CD4-positive, CD25-positive, alpha-beta regulatory T cell (primary cell): ENCODE measurements at places on chromosomes 5 and 9.

- no peak for DNase-seq
Observed at GRCh38 chr5:92635001-92635461, 946.0 kb downstream of the NR2F1-AS1 start.

DNA sequence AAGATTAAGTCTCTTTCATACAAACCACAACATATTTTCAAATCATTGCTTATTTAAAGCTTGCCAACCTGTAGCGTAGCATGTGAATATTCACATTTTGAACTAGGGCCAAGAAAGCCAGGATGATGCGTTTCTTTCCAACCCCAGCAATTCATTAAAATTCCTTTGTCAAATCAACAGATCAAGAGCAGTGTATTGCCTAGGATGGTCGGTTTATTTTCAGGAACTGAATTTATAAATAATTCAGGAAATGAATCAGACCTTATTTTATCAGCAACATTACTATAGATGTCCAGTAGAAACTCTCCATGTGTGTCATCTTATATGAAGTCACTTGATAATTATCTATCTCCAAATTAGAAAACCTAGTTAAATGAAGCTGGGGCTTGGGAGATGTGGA lies 13.2 kb upstream of the AUH start:
- no peak for DNase-seq

GRCh38 chr5:142181547-142182163 lies 73.1 kb downstream of the NDFIP1 start:
- DNase-seq, result no peak

DNA sequence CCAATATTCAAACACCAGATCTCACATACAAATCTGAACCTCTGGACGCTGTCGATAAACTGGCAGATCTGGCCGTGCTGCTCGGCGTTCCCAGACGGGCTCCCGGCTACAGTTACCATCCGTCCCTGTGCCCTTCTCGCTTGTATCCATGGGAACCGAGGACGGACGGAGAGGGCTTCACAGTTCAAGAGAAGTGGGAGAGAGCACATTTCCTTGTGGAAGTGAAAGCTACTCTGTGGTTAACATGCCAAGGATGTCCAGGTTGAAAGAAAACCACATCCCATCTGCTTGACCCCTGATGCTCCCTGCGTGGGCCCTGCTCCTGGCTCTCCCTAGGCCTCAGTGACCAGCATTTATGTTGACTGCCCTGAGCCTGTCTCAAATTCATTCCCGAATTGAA lies 6.3 kb upstream of the DBN1 start:
- no peak for DNase-seq

DNA sequence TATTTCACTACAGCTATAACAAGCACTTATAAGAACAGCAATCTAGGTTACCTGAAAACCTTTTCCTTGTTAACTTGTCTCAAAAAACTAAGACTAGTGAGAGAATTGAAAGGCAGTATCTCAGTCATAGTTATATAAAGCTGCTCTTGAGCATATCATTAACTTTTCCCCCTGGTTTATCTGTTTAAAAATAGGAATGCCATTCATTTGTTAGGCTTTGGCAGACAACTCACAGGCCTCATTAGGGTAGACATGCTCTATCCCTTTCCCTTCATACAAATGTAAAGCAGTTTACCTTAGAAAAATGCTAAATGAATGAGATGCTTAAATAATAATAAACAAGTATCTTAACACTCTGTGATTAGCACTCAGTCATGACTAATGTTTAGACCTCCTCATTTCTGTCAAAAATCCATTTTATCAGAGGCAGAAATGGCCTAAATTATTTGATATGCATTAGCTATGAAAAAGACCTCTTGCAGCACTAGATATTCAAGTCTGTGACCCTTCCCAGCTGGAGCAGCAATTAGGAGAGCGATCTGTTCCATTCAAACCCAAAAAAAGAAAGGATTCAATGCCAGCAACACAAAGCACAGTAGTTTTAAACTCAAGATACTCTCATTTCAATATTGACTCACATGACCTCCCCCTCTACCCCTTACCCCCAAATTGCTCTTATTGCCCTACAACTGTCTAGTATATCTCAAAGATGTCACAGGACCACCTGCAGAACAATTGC lies 1578.8 kb upstream of the WWC1 start:
- no peak for DNase-seq

DNA sequence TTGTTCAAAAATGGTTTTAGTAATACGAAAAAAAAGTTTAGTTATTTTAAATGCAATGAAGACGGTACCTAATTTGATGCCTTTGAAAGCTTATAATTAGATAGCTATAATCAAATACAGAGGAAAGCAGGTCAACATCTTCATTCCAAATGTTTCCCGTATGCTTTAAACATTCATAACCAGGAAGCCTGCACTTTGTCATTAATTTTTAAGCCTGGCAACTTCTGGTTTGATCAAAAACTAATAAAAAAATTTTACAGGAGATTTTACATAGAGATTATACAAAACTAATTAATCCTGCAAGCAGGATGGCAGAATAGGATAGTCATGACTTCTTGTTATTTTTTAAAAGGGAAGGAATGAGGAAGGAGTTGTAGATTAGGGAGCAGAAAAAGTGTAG lies 353.0 kb downstream of the FBXL17 start:
- no peak for DNase-seq

- DNase-seq, result peak; percentile 71
Observed at GRCh38 chr9:93064392-93065134, 6.1 kb downstream of the SUSD3 start.

DNA sequence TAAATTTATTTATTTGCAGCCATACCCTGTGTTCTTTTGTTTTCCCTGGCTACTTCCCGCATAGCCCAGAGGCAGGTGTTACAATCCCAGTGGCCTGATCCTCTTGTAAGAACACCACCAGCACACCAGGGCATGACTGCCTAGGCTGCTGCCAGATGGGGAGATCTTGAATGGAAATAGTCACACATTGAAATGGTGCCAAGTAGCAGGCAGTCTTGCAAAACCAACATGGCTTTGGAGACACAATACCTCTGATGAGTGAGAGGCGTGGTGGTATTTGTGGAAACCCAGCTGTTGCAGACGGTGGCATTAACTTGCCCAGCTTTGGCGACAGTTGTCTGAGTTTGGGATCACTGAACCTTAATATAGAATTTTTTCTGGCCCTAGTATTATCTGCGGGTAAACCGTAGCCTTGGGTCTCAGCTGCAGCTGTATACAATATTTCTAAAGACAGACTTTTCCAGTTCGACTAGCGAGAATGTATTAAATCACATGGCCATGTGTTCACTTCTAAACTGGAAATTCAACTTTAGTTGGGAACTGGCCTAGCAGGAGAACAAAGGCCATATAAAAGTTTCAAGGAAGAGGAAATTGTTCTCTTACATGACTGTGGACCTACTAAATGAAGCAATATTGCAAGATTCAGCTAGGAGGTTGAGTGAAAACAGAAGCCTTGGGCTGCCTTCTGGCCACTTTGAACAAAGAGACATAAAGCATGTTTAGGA lies 277.0 kb downstream of the SMARCA2 start:
- DNase-seq, result no peak

DNA sequence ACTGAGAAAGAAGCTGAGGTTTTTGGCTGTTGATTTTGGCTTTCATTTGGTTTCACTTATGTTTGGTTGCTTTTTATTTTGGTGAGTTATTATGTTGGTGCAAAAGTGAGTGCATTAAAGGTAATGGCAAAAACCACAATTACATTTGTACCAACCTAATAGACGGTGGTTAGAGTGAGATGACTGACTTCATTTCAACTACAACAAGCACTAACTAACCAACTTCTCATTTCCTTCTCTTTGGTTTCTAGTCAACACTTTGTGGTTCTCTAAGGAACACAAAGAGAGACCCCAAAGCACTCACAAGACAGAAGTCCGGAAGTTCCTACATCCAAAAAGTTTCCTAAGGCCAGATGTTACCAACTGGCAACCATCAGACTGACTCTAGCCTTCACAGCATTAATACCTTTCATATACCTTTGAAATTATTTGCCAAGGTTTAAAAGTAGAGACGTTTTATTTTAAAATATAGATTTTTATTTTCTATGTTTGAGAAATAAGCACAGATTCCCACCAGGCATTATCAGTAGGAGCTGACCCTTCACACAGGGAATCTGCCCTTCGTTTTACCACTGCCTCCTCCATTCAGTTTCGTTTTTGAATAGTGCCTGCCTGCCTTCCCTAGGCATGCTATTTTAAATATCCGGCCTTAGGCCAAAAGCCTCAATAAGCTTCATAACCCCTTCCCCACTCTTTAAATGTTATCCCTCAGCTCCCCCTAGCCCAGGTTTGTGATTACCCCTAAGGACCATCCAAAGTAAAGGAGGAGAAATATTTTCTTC lies 301.1 kb upstream of the PTGER4 start:
- DNase-seq, result peak; percentile 20

DNA sequence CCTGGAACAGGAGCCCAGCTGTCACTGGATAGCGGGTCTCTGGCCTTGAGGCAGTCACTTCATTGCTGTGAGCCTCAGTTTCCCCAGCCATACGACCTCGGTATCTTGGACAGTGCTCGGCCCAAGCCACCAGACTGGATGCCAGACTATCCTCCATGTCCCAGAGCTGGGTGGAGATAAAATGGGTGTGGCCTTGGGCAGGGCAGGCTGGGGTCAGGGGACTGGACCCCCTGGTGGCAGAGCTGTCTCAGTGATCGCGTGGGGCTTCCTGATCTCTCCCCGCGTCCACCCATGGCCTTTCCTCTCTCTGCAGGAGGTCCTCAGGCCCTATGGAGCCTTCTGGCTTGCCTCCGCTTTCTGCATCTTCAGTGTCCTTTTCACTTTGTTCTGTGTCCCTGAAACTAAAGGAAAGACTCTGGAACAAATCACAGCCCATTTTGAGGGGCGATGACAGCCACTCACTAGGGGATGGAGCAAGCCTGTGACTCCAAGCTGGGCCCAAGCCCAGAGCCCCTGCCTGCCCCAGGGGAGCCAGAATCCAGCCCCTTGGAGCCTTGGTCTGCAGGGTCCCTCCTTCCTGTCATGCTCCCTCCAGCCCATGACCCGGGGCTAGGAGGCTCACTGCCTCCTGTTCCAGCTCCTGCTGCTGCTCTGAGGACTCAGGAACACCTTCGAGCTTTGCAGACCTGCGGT lies 10.0 kb downstream of the SLC2A8 start:
- DNase-seq, result no peak

DNA sequence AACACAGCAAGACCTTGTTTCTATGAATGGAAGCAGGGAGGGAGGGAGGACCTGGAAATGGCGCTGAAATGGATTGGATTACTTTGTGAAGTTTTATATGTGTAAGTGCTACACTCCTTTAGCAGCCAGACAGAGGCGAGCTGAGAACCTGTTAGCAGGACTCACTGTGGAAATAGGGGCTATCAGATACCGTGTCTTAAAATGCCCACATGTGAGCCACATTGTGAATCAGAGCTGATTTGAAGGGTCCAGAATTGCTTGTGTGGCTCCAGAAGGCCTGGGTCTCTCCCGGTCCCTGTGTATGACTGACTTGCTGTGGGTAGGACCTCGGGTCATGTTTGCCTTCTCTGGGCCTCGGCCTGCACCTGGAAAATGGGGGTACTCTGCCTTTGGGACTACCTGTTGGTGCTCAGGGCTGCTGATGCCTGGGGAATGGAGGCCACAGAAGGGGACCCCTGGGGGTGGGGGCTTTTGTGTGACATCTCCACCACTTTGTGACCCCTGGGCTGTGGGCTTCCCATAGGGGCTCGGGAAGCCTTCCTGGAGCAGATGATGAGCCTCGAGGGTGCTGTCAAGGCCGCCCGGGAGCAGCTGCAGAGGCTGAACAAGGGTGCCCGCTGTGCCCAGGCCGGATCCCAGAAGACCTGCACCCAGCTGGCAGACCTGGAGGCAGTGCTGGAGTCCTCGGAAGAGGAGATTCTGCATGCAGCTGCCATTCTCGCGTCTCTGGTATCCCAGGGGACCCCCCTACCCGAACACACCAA lies 24.0 kb upstream of the AIF1L start:
- no peak for DNase-seq

- DNase-seq, result no peak
Observed at GRCh38 chr5:124703995-124704394, 42.4 kb downstream of the ZNF608 start.

DNA sequence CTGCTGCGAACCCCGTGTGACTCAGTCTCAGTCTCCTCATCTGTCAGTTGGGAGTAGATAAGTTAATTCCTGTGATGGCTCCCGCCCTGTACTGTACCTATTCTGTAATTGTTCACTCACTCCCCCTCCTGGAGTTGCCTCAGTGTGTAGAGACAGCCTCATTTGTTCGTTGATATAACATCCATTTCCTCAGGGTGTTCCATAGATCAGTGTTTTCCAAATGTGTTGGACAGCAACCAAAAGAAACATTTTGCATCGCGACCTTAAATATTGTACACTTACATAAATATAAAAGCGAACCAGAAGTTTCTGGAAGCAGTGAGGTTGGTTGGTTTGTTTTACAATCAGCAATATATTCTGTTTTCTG lies 698 bp downstream of the NFX1 start:
- no peak for DNase-seq

GRCh38 chr9:96604004-96604319 lies 15.7 kb downstream of the CDC14B start:
- no peak for DNase-seq

DNA sequence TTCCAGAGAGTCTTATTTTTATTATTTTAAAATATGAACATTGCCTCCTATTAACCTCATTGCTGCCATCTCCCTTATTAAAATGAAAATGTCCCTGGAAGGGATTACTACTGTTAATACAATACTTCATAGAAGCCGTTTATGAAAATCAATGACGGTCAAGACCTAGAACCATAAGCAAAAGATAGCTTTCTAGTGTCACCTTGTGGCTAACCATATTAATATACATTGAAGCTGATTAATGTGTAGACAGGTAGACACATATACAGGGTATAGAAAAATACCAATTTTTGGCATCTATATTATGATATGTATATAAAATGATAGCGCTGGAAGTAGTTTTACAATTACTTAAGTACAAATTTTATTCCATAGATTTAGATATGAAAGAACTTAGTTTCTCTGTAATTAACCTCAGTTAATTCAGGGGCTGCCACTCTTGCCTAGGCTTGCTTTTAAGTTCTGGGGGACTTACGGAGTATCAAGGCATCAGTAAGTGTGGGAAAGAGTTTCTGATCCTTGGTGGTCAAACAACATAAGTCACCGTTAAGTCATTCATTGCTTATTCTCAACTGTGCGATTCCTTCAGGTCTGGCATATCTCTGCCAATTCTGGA lies 2.5 kb upstream of the YTHDC2 start:
- peak; percentile 49 for DNase-seq

DNA sequence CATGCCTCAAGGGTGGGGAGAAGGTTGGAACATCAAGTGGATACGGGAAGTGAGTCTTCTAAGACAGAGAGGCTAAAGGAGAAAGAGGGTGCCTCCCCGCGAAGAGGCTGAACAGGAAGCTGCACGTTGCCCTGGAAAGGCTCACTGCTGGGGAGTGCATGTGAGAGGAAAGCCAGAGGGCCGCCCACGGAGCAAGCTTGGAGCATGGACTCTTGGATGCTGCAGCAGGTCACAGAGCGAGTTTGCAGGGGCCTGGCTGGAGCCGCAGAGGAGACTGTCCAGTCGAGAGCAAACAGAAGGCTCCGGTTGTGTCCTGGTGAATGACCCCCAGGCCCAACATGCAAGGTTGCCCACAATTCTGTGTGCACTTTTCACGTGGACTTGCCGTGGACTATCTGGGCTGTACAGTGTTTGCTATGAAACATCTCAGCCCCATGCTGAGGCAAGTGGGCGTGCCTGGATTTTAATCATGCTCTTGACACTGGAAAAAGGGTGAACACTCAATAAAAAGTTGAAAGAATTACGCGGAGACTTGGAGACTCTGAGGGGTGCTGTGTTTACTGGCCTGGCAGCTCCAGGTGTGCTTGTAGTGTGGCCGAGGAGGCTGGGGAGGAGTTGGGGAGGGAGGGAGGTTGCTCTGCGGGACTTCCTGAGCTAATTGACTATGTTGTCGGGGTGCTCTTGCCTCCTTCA lies 54.5 kb upstream of the GARNL3 start:
- DNase-seq, result no peak
